ENCODE measurements at places on chromosomes 5 and 9.

DNA sequence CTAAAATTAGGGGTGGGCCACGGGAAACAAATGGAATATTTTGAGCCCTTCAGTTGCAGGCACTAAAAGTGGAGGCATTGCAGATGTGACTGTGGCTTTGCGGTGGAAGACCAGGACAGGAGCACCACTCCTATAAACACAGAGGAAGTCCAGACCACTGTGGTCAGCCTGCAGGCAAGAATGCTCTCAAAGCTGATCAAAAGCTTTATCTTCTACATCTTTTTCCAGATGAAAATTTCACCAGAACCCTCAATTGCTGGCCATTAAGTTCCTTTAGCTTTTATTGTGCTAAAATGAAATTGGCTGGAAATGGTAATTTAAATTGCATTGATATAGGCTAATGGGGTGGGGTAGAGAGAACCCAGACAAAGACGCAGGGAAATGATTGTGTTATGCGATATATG lies 208.8 kb downstream of the ERCC6L2 start:
- DNase-seq: no peak

DNA sequence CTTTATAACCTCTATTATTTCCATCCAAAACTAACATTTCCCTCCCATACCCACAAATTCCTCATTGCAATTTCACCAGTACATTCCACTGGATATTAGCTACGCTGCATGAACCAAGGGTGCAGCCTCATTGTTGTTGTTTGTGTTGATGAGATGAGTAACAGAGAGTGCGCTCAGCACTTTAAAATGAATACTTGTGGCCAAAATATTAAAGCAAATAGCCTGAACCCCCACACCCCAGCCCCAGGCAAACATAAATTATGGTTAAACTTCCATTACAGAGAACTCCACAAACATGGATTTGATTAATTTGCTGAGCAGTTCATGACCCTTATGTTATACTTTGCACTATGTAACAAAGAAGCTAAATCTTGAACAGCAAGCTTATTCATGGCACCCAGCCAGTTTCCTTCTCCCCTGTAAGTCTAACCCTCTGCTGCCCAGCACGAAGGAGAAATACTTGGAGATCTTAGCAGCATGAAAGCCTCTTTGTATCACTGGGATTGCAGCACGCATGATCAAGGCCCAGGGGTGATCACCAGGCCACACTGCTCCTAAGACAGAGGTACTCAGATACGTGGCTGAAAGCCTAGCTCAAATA lies 205.0 kb downstream of the DOCK8 start:
- DNase-seq: no peak

DNA sequence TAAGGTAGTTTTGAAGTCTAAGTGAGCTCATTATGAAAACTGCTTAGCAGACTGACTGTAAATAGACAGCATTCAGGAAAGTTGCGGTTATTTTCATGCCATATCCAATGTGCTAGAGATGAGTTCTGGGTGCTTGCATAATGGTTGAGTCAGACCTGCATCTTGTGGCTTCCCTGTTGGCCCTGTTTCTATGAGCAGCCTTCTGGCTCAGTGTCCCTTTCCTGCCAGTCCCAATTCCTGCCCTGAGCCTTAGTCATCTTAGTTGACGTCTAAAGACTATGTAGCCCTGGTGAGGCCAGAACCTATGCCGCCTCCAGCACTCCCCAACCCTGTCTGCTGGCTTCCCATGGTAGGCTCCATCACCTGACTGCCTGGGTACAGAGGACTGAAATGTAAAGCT lies 76.3 kb upstream of the TNFSF8 start:
- DNase-seq: no peak

GRCh38 chr9:14480526-14480925 lies 166.6 kb upstream of the NFIB start:
- no peak for DNase-seq

DNA sequence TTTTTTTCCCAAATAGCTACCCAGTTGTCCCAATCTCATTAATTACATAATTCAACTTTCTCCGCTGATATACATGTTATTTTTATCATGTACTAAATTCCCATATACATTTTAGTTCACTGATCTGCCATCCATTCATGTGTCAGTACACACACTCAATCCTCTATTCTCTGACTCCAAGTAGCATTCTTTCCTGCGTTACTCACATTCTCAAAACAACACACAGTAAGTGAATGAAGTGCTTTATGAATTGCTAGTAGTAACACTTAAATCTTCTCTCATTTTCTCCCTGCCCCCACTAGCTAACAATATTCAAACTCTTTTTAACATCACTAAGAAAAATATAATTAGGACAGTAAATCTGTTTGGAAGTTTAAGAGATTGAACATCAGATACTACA lies 8.9 kb downstream of the ZNF366 start:
- DNase-seq: no peak

DNA sequence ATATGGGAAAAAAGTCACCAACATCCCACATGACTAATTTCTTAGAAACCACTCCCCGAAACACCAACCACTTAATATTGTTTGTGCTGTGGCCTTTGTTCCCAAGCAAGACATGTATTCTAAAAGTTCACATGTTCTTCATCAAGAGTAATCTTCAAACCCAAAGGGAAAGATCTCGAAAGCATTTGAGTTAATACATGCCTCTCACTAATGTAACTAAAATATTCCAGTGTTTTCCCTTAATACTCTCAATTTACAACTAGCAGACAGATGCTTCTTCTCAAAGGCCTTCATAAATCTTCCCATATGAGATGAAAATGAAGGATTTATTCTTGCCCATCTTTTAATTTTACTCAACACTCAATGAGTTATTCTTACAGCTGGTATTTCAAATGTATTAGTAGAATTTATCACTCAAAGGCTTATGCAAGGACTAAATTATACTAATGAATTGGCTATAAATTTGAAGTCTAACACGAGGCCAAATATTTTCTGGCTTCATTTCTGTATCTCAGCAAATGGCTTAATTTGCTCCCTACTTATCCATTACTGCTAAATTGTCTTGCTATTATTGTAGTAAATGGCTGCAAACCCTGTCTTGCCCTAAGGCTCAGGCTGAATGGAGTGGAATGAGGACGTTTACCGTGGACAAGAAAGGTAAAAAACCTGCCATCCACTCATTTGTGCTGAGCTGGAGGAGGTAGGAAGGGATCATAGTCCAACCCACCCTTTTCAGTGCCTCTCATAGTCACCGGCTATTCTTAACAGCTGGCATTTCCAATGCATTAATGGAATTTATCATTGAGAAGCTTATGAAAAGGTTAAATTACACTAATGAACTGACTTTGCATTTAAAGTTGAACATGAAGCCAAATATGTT lies 474.4 kb downstream of the RASEF start:
- DNase-seq: no peak

DNA sequence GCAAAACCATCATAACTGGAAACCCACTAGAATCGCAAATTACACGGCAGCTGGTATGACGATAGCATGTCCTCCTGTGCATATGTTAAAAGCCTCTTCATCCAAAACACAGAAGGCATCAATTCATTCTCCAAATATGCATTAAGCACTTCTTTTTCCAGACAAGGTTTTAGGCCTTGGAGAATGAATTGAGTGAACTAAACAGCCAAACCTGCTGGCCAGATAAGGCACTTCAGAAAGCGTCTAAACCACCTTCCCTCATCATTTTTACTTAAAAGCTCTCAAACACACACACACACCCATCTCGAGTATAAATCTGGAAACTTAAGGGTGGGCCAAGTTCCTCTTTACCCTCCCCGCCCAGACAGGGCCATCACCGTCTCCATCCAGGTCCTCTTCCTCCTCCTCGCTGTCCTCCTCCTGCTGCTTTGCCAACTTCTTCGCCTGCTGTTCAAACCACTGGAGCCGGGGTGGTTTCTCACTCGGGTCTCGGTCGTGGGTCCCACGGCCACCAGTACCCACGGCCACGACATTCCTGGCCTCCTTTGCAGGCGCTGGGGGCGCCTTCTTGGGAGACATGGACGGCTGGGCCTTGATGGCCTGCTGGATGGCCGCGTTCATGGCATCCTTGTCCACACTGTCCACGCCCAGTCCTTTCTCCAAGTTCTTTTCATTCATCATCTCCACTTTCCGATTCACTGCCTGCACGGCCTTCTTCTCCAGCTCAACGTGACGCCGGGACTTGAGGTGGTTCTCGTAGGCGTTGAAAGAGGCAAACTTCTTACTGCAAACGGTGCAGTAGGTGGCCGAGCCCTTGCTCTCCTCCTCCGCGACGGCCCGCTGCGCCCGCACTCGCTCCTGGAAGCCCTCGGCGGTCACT lies 696 bp downstream of the ZNF622 start:
- no peak for DNase-seq

DNA sequence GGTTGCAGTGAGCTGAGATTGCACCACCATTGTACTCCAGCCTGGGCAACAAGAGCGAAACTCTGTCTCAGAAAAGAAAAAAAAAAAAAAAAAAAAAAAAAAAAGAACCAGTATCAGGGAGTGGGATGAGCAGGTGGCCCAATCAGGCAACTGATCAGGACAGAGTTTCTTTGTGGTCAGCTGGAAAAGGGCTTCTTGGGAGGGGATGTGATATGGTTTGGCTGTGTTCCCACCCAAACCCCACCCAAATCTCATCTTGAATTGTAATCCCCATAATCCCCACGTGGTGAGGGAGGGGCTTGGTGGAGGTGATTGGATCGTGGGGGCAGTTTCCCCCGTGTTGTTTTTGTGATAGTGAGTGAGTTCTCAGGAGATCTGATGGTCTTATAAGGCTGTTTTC lies 4.7 kb upstream of the GCNT1 start:
- no peak for DNase-seq

DNA sequence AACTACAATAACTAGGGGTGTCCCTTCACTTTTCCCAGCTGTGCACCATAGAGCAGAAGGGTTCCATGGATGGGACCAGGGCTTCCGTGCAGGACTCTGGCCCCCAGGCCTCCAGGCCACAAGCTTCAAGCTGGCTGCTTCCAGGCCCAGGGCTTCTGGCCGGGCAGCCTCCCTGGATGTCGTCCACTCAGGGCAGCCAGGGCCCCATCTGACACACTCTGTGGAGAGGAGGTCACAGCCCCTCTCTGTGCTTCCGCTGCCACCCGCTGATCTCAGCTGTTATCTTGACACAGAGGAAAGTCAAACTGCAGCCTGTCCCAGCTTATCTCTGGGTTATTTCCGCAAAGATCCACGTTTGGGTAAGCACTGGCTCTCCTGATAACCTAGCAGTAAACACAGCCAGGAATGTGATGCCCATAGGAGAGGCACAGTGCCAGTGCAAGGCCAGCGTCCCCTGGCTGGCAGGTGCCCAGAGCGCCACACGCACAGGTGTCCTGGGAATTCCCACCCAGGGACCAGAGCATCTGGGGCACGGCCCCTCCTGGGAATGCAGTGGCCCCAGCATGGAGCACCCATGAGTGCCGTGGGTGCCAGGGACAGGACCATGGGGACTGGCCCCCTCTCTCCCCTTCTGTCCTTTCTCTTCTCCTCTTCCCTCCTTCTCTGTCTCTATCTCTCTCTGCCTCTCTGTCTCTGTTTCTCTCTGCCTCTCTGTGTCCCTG lies 15.6 kb upstream of the SLC6A19 start:
- DNase-seq: no peak

- DNase-seq: no peak
Observed at GRCh38 chr9:126147186-126147935, 179.3 kb upstream of the MVB12B start.

- no peak for DNase-seq
Observed at GRCh38 chr5:109511980-109512734, 102.4 kb upstream of the PJA2 start.

- no peak for DNase-seq
Observed at GRCh38 chr9:112015736-112016135, 119.1 kb downstream of the UGCG start.

- no peak for DNase-seq
Observed at GRCh38 chr5:176574297-176574591, 25.1 kb downstream of the CDHR2 start.

DNA sequence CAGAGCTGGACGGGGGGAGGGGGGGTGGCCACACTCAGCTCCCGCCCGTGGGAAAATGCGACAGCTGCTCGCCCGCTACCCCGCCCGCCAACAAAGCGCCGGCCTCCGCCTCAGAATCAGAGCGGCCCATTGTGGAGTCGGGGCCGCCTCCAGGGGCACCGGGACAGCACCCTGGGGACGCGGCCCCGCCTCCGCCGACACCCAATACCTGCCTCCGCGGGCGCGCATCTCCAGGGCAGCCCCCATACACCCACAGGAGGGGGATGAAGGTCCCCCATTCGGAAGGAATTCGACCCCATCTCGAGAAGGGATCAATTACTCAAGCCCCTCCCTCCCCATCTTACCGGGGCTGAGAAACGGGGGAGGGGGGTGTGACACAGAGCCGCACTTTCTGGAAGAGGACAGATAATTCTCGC lies 1.3 kb downstream of the NOTCH1 start:
- peak; percentile 81 for DNase-seq
